Heart right ventricle (tissue), 16 donors: ENCODE measurements at places on chromosomes 5 and 9. TPM values are rescaled to one million over a fixed set of nuclear protein-coding genes. Genes with fewer than 3 reads are reported as not detected.

- H3K4me1 ChIP-seq, result peaks cover 66% of the 10 kb centered on the region
- no peak for DNase-seq
- no peak overlapping the region for H3K27ac ChIP-seq
- no peaks in the 10 kb centered on the region for H3K36me3 ChIP-seq
- H3K27me3 ChIP-seq, result no peaks in the 10 kb centered on the region
These were observed 53.9 kb downstream of the COL15A1 start for GRCh38 chr9:98997604-98998003.

DNA sequence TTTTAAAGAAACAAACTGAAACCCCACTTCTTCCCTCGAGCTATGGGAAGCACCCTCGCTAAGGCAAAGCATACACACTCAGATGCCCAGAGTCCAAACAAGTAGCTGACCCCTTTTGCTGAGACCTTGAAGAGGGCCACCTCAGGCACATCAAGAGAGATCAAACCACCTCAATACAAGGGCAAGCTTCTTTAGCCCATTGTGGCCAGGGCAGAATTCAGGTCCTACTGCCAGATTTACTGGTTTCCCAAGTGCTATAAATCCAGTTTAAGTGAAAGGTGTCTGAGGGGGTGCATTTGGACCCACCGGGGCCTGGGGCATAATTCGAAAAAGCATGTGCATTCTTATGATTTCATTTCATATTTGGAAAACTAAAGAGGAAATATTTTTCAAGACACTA, 40.4 kb downstream of the NEURL1B start:
- H3K4me1 ChIP-seq, result peaks cover 82% of the 10 kb centered on the region
- H3K4me3 ChIP-seq, result no peak overlapping the region
- DNase-seq, result no peak
- H3K27ac ChIP-seq, result peak overlapping the region; percentile 10

- H3K27me3 ChIP-seq, result peaks cover 9% of the 10 kb centered on the region
- no peak overlapping the region for H3K4me3 ChIP-seq
- DNase-seq, result no peak
- no peaks in the 10 kb centered on the region for H3K4me1 ChIP-seq
- no peaks in the 10 kb centered on the region for H3K36me3 ChIP-seq
These were observed 12.9 kb upstream of the ZNF782 start for GRCh38 chr9:96867079-96867804.

DNA sequence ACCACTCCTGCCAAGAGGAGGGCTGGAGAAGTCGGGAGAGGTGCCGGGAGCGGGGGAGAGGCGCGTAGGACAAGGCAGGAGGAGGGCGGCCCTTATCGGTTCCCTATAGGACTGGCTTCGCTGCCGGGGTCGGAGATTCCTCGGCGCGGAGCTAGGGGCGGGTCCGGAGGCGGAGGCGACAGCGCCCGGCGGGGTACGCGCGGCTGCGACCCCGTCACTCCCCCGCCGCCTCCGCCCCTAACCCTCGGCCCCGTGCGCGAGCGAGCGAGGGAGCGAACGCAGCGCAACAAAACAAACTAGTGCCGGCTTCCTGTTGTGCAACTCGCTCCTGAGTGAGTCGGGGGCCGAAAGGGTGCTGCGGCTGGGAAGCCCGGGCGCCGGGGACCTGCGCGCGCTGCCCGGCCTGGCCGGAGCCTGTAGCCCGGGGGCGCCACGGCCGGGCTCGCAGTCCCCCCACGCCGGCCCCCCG, 2.0 kb downstream of the GLIS3 start:
- H3K4me1 ChIP-seq, result peaks cover 6% of the 10 kb centered on the region
- H3K27ac ChIP-seq, result peak overlapping the region; percentile 78
- H3K27me3 ChIP-seq, result no peaks in the 10 kb centered on the region
- DNase-seq, result peak; percentile 52
- H3K4me3 ChIP-seq, result peak overlapping the region; percentile 58
- H3K36me3 ChIP-seq, result no peaks in the 10 kb centered on the region

DNA sequence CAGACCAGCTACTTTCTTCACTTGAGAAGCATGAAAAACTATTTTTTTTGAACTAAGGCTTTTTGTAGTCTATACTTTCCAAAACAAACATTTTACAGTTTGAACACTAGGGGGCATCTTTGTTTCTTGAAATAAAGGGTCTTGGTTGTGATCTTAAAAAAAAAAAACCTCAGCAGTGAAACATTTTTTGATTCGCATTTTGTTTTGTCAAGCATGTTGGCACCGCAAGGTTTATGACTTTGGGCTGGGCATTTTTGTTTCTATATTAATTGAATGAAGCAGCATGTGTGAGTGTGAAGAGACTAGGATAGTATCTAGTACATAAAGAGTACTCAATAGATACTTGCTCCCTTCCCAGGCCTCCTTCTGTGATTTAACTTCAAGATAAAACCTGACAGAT, 31.6 kb upstream of the ACOT12 start:
- no peaks in the 10 kb centered on the region for H3K27me3 ChIP-seq
- no peak overlapping the region for H3K4me3 ChIP-seq
- no peak overlapping the region for H3K27ac ChIP-seq

GRCh38 chr5:152811988-152812387, 406.9 kb upstream of the NMUR2 start:
- H3K27ac ChIP-seq, result no peak overlapping the region
- no peaks in the 10 kb centered on the region for H3K27me3 ChIP-seq
- no peaks in the 10 kb centered on the region for H3K36me3 ChIP-seq
- no peak for DNase-seq
- H3K4me1 ChIP-seq, result no peaks in the 10 kb centered on the region

DNA sequence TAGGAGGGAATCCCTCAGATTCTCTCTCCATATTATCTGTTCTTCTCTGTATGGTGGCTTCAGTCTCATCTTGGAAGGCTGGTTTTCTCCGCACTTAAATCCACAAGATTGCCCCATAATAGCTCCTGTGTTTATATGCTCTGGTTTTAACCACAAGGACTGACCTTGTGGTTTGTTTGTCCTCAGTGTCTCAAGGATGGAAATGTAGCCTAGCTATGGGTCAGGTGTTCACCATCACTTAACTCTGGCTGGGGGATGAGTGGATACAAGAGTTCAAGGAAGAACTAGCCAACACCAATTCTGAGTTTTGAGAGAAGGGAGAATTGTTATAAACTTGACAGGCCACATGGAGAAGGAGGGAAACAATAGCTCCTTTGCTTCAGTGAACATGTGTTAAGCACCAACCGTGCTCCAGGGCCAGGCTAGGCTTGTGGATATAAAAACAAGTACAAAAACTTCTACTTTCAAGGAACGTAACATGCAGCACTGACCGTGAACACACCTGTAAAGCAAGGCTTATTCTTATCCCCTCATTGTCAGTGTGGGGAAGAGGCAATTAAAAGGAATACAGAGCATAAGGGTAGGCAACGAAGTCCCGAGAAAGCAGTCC, 75.6 kb upstream of the VLDLR start:
- H3K4me3 ChIP-seq, result no peak overlapping the region
- DNase-seq, result no peak
- no peaks in the 10 kb centered on the region for H3K4me1 ChIP-seq
- H3K27ac ChIP-seq, result no peak overlapping the region
- no peaks in the 10 kb centered on the region for H3K36me3 ChIP-seq

GRCh38 chr5:90982576-90982975, 400.5 kb downstream of the ARRDC3 start:
- H3K27me3 ChIP-seq, result no peaks in the 10 kb centered on the region
- H3K27ac ChIP-seq, result no peak overlapping the region
- H3K4me3 ChIP-seq, result no peak overlapping the region

- no peak for DNase-seq
- H3K27me3 ChIP-seq, result no peaks in the 10 kb centered on the region
- H3K4me1 ChIP-seq, result no peaks in the 10 kb centered on the region
- no peak overlapping the region for H3K27ac ChIP-seq
- H3K4me3 ChIP-seq, result no peak overlapping the region
- H3K36me3 ChIP-seq, result no peaks in the 10 kb centered on the region
These were observed 122.6 kb downstream of the PAPPA start for GRCh38 chr9:116276196-116276493.

DNA sequence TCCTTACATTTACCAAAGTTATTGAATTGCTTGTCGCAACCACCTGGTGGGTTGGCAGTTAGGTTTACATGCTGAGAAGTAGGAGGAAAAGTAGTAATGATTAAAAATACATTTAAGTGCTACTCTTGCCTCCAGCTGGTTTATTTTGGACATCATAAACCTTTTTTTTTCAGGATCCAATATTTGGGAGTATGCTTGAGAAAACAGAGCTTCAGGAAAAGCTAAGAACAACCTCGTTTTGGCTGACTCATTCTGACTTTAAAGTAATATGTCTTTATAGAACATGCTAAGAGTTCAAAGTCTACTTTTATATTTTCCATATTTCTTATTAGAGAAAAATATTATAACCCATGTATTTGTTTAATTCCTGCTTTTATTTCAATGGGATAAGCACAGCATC, 41.7 kb upstream of the BNC2 start:
- DNase-seq, result no peak
- no peaks in the 10 kb centered on the region for H3K4me1 ChIP-seq
- no peaks in the 10 kb centered on the region for H3K27me3 ChIP-seq
- H3K4me3 ChIP-seq, result no peak overlapping the region
- H3K36me3 ChIP-seq, result no peaks in the 10 kb centered on the region

DNA sequence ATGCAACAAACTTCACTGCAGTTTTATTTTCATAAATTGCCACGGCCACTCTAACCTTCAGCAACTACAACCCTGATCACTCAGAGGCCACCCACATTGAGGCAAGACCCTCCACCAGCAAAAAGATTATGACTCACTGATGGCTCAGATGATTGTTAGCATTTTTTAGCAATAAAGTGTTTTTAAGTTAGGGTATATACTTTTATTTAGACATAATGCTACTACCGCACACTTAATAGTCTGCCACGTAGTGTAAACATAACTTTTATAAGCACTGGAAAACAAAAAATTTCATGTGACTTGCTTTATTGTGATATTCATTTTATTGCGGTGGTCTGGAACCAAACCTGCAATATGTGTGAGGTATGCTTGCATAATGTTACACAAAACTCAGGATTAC, 257.9 kb downstream of the ZSWIM6 start:
- no peaks in the 10 kb centered on the region for H3K36me3 ChIP-seq
- peaks cover 15% of the 10 kb centered on the region for H3K4me1 ChIP-seq
- H3K27ac ChIP-seq, result no peak overlapping the region
- H3K27me3 ChIP-seq, result no peaks in the 10 kb centered on the region

DNA sequence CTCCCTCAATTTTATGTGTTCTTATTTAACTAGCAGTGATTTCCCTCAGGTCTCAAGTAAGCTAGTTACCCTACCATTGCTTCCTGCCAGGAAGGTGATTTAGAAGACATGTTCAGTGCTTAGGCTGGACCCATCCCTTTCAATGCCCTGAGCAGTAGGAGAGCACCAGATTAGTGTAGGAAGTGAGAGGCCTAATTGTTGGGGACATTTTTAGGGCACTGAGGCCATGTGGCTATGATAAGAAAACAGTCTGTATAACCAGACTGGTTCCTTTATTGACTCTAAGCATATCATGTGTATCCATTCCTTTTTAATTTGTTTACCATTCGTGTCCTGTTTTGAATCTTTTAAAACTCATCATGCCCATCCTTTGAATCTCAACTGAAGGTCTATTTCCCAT, 312.3 kb upstream of the PRR16 start:
- H3K36me3 ChIP-seq, result no peaks in the 10 kb centered on the region
- no peak for DNase-seq
- no peaks in the 10 kb centered on the region for H3K27me3 ChIP-seq
- no peak overlapping the region for H3K27ac ChIP-seq

DNA sequence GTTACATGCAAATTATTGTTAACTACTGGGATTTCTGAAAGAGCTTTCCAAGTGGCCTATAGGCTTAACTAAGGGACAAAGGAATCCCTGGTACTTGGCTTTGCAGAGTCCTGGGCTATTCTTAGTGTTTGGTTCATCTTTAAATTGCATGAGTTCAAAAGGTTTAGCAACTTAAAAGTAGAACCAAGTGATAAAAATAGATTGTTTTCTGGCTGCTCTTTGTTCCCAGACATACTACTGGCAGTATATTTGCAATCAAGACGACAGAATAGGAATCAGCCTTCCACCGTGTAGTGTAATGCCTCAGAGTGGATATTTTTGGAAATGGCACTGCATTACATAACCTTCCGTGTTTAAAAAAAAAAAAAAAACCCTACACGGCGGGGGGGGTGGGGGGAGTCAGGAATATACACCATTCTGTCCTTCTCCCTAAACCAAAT, 1.0 kb downstream of the NREP start:
- no peak for DNase-seq
- H3K27me3 ChIP-seq, result no peaks in the 10 kb centered on the region
- H3K36me3 ChIP-seq, result no peaks in the 10 kb centered on the region
- peaks cover 30% of the 10 kb centered on the region for H3K4me1 ChIP-seq
- peak overlapping the region; percentile 62 for H3K4me3 ChIP-seq

- peak overlapping the region; percentile 81 for H3K27ac ChIP-seq
- H3K4me3 ChIP-seq, result no peak overlapping the region
- H3K4me1 ChIP-seq, result peaks cover 59% of the 10 kb centered on the region
- DNase-seq, result no peak
These were observed 152.4 kb upstream of the RAPGEF1 start for GRCh38 chr9:131892162-131892707.

The INSL6 gene
- not detected for total RNA-seq

The BARHL1 gene
- total RNA-seq, result not detected

The FOXD4L5 gene
- not detected for total RNA-seq
